KBM-7 (cell line): ENCODE measurements at places on chromosomes 6 and 20.

DNA sequence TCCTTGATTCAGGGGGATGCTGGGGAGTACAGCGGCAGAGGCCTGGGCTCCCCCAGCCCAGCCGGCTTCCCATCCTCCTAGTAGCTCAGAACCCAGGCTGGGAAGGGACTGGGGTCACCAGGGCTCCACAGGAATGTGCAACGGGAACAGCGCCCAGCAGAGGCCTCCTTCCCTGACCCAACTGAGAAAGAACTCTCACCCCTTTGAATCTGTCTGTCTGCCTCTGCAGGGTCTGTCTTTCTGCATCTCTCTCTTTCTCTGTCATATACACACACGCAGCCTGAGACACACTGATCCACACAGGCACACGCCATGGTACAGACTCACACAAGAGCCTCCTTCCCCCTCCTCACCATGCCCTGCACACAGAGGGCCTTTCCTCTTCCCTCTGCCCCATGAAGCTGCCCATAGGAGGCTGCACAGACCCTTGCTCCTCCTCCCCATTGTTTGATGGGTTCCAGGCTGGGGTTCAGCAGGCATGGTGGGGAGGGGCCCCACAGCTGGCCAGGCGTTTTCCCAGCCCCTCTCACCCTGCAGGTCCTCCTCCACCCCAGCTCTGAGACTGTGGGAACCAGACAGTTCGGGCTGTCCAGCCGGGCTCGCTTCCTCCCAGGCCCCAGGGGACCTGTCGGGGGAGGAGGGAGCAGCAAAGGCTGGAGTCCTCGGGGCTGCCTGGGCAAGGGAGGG lies 2.8 kb downstream of the FOXS1 start:
- DNase-seq: no peak

DNA sequence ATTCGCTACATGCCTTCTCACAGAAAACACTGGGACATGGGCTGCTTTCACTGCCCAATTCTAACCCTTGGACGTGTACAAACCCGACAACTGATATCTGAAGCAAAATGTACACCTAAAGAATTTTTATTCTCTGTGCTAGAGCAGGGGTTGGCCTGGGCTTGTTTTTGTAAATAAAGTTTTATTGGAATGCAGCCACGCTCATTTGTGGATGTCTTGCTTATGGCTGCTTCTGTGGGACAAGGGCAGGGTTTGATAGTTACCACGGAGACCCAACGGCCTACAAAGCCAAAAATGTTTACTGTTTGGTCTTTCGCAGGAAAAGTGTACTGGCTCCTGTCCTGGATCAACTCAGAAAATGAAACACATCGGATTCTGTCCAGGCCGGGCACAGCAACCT lies 58.1 kb upstream of the APCDD1L start:
- no peak for DNase-seq

DNA sequence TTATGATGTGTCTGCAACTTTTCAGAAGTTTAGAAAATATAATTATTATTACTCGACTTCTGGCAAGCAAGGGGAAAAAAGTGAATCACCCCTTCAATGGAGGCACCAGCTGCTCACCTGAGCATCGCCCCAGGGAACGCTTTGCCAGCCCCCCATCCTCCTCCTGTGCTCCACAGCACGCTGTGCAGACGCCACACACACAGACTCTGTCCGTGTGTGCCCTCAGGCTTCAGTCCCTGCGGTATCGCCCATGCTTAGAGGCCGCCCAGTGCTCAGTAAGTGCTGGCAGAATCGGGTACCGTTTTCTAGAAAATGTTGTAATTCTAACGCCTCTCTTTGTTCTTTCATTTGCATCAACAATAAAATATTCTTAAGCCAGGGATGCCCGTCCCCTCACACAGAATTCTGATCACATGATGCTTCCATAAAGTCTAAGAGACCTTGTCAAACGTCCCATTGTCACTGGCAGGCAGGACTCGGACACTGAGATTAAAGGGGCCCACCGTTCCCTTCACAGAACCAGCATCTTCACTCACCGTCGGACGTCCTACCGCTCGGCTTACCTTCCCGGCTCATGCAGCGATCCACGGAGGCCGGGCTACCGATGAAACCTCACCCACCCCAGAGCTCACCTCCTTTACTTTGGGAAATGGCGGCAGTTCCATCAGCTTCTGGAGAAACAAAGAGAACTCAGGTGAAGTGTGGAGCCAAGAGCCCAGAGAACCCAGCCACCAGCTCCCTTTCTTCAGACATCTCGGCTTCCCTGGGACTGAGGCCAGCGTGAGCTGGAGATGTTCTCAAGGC lies 105.5 kb downstream of the DLL1 start:
- DNase-seq: no peak

DNA sequence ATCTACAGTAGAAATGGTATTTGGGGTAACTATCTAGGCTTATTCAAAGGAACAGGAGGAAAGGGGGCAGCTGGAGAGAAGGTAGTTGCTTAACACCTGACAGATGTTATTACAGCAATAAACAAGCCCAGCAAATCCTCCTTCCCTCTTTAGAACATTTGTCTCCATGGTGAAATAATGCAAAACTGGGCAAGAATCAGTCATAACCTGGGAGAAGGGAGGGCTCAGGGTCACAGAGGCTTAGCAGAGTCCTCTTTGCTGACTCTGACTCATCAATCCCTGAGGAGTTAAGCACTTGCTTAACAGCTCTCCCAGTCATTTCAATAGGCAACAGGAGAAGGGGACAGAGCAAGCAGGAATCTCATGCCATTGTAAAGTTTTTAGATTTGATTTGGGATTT lies 230.3 kb downstream of the IBTK start:
- DNase-seq: no peak

- DNase-seq: peak; percentile 71
Observed at GRCh38 chr20:63641792-63642523, 11.3 kb downstream of the STMN3 start.

DNA sequence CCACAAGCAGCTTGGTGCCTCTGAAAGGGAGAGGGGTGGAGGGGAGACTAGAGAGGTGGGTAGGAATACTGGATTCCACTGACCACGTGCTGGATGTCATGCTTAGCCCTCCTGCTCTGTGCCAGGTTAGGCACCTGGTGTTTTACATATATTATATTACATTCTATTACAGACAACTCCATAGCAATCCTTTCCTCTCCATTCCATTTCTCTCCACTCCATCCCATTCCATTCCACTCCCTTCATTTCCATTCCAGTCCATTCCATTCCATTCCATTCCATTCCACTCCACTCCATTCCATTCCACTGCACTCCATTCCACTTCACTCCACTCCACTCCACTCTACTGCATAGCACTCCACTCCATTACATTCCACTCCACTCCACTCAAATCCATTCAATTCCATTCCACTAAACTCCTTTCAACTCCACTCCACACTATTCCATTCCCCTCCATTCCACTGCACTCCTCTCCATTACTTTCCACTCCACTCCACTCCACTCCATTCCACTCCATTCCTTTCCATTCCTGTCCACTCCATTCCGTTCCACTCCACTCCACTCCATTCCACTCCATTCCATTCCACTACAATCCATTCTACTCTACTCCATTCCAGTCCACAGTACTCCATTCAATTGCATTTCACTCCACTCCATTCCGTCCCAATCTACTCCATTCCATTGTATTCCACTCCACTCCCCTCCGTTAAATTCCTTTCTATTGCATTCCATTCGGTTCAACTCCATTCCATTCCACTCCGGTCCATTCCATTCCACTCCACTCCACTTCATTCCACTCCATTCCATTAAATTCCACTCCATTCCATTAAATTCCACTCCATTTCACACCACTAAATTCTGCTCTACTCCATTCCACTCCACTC lies 27.2 kb upstream of the DEFB125 start:
- DNase-seq: no peak

GRCh38 chr20:46060975-46061374 lies 28.8 kb downstream of the NCOA5 start:
- no peak for DNase-seq
